ENCODE measurements at places on chromosomes 13 and 19.

- DNase-seq: no peak
Observed at GRCh38 chr13:106361621-106362020, 173.8 kb downstream of the EFNB2 start.

- DNase-seq: no peak
Observed at GRCh38 chr13:86909318-86909717, 761.9 kb upstream of the SLITRK5 start.

DNA sequence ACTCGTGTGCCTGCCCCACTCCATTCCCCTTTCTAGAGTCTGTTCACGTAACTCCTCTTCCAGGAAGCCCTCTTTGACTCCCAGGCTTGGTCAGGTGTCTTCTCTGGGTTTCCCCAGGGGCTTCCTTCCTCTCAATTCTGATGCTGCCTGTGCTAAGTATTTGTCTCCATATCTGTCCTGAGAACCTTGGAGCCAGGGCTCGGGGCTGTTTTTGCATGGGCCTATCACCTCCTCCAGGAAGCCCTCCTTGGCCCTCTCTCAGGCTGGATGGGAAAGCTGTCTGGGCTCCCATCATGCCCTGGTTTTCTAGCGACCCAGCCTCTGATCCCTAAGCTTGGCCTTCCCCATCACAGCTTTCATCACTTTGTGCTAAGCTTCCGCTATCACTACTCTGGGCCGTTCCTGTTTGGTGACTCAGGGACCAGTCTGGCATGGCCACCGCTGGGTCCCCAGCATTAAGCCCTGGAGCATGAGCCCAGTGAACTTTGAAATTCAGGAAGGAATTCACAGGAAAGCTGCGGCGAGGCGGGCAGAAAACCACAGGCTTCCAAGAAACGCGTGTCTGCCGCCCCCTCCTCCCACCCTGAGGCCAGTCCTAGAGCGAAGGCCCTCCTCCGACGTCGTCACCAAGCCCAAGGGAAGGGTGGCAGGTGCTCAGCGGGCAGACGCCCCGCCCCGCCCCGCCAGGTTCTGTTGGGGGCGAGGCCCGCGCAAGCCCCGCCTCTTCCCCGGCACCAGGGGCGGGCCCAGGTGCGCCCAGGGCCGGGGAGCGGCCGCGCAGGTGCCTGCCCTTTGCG, 486 bp upstream of the SPINT2 start:
- peak; percentile 87 for DNase-seq

GRCh38 chr19:52735734-52736133, 890 bp upstream of the ZNF611 start:
- DNase-seq: peak; percentile 85

DNA sequence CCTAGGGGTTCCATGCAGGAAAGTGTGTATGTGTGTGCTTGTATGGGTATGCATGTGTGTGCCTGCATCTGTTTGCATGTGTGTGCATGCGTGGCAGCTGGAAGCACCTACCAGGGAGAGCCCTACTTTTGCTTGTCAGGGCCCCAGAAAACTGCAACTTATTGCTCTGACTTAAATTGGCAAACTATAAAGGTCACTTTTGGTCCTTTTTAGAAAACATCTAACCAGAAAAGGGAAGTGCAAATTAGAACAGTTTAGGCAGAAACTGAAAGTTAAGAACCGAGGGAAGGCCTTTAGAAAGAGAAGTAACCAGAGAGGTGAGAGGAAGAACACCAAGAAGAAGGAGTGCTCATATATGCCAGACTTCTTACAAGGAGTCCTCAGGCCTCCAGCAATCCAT, 32.5 kb downstream of the DLEU7 start:
- no peak for DNase-seq

- no peak for DNase-seq
Observed at GRCh38 chr19:10206226-10206885, 11.6 kb upstream of the DNMT1 start.

- no peak for DNase-seq
Observed at GRCh38 chr19:19654441-19654840, 9.0 kb downstream of the ATP13A1 start.

DNA sequence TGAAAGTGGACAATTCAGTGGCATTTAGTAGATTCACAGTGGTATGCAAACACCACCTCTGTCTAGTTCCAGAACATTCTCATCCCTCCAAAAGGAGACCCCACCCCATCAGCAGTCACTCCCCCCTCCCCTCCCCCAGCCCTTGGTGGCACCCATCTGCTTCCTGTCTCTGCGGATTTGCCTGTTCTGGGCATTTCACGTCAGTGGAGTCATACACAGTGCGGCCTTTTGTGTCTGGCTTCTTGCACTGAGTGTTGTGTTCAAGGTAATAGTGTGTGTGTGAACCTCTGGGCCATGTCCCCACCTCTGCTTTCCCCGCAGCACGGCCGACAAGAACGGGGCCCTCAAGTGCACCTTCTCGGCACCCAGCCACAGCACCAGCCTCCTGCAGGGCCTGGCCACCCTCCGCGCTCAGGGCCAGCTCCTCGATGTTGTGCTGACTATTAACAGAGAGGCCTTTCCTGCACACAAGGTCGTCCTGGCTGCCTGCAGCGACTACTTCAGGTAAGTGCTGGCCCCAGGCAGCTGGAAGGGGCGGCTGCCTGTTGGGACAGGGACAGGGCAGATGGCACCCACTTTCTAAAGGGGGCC, 19.4 kb upstream of the CRTC1 start:
- DNase-seq: no peak

DNA sequence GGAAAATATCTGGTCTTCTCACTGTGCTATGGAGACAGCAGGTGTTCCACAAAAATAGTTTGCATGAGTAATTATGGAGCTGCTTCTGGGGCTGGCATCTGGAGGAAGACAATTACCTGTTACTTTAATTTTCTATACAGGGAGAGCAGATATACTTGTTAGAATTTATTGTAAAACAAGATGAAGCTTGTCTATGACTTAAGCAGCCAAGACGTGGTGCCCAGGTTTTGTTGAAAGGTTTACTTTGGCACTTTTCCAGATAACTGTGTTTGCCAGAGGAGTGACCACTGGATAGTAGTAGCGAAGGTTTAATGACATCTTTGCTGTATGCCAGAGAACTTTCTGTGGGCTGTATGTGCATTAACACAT, 134.5 kb upstream of the KL start:
- DNase-seq: no peak

GRCh38 chr19:642767-643727, 3.4 kb downstream of the FGF22 start:
- no peak for DNase-seq

DNA sequence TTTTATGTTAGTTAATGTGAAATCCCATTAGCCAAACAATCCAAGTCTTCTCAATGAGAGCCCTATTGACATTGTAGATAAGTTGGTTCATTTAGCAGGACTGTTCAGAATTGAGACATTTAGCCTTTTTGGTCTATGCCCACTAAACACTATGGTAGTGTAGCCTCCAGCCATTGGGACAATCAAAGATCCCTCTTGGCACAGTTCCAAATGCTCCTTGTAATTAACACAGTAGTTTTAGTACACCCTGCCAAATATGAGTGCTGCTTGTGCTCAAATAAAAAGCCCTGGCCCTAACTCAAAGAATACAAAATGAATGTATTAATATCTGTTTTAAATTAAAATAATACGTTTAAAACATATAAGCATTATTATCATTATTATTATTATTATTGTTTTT, 15.4 kb upstream of the FAM216B start:
- DNase-seq: no peak

DNA sequence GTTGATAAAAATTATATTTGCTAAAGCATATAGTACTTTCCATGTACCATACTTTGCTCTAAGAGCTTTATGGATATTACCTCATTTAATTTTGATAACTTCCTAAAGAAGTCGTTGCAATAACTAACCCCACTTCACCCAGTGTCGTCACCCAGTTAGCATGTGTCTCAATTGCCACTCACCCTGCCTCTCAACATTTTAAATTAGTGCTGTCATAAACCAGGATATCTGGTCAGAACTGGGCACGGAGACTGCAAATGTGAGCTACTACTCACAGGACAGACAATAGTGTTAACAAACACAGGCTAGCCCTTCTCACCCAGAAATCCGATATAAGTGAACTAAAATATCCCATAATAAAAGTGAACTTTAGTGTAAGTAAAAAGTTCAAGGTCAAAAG, 430.6 kb downstream of the KLF12 start:
- DNase-seq: no peak

GRCh38 chr13:63690672-63691071, 2275.0 kb upstream of the PCDH20 start:
- DNase-seq: no peak

DNA sequence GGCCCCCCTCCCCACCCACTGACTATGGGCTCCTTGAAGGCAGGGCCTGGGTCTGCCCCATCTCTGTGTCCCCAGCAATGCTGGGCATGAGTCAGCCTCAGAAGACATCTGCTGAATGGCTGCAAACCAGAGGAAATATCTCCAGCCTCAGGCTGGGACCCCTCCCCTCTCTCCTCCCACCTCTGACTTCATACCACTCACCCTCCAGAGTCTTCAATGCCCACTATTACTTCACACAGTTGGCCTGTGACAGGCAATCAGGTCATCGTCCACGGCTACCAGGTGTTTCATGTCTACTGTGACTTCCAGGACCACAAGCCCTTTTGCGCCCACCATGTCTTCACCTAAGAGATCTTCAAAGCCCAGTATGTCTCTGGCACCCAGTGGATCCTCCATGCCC, at the start of gene SRRM5:
Gene SRRM5, plus strand, starts transcription at position 301 of the 400 bp plus-strand sequence. Its CDS starts 34 bp downstream, at position 335.
- DNase-seq: no peak

- no peak for DNase-seq
Observed at GRCh38 chr13:97809576-97809975, 143.9 kb upstream of the IPO5 start.

DNA sequence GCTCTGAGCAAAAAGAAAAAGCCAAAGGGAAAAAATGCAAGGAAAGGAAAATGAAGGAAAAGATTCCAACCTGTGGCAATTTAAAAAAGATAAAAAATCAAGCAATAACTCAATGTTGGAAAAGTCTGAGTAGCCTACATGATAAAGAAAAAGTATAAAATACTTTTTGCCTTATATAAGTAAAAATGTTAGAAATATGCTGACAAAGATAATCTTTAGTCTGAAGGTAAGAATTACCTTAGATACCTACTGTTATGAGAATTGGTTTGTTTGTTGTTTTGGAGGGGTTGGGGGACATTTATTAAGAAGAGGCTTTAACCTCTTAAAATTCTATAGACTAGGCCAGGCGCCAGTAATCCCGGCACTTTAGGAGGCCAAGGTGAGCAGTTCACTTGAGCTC, 29.7 kb upstream of the CPB2 start:
- no peak for DNase-seq

GRCh38 chr19:6116749-6117430, 6.6 kb upstream of the RFX2 start:
- DNase-seq: no peak

DNA sequence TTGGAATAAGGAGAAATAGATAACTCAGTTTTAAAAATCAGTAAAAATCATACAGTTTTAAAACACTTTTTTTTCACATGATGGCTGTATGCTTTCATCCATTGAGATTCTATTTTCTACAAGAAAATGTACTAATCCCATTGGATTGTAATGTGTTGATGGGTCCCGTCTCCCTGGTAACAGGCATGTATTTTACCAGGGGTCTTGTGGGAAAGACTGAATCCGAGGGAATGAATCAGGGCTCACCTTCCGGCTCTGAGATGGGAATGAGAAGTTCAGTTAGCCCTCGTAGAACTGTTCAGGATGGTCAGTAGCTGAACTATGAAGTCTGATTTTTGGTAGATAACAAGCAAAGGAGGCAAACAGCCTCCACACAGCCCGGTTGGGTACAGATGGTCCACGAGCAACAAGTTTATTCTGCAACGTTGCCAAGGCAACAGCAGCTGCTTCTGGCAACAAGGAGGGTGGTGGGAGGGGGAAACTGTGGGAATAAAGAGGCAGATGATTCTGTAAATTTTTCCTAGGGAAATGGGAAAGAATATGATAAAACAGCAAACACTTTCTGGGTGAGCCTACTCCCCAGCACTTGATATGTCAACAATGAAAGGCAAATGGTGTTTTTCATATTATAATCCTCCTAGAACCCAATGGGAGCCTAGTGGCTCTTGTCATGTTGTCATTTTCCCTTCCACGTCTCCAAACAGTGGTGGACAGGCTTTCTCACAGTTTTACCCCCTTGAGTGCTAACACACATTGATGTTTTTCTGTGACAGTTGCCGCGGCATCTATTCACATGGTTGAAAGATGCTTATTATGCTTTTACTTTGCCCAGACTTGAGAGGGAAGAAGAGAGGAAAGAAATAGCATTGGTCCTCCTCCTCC, 12.4 kb upstream of the SIAH3 start:
- DNase-seq: no peak

GRCh38 chr13:83881917-83882605, at the start of gene SLITRK1:
TSS of gene SLITRK1 (minus strand) at chr13:83882474. CDS start at chr13:83881507, 967 bp downstream.
- DNase-seq: peak; percentile 94

DNA sequence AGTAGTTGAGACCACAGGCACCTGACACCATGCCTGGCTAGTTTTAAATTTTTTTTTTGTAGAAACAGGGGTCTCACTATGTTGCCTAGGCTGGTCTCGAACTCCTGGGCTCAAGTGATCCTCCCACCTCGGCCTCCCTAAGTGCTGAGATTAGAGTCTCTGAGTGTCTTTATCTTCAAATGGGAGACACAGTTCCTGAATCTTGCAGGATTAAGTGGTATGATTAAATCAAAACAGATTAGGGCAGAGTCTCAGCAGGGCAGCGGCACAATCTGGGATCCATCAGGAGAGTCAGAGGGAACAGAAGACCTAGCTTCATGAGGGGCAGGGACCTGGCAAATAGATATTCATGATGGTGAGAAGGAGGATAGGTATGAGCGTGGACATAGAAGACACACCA, 953 bp downstream of the RLN3 start:
- no peak for DNase-seq

- DNase-seq: no peak
Observed at GRCh38 chr13:97460853-97461252, 26.9 kb downstream of the RAP2A start.

DNA sequence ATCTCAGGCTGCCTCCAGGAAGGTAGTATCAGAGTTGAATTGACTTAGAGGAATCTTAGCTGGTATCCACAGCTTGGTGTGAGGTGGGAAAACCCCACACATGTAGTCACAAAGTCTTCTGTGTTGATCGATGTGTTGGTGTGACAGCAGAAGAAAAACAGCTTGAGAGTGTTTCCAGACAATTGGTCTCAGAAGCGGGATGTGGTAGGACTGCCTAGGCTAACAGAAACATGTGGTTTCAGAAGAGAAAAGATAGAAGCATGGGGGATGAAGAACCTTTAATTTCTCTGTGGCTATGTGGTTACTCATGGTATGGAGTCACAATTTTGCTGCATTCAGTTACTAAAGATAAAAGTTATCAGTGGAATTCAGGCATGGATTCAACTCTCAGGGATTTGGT, 134.7 kb upstream of the SLITRK5 start:
- no peak for DNase-seq

GRCh38 chr13:108932196-108932595, 302.8 kb downstream of the MYO16 start:
- DNase-seq: no peak

- no peak for DNase-seq
Observed at GRCh38 chr13:106560821-106561220, 7.1 kb downstream of the ARGLU1 start.

- DNase-seq: no peak
Observed at GRCh38 chr19:32397671-32398101, 7.9 kb upstream of the DPY19L3 start.
